ENCODE measurements at places on chromosomes 4 and X.

- no peak for DNase-seq
These were observed 10.7 kb upstream of the RBMXL3 start for GRCh38 chrX:115178473-115178872.

DNA sequence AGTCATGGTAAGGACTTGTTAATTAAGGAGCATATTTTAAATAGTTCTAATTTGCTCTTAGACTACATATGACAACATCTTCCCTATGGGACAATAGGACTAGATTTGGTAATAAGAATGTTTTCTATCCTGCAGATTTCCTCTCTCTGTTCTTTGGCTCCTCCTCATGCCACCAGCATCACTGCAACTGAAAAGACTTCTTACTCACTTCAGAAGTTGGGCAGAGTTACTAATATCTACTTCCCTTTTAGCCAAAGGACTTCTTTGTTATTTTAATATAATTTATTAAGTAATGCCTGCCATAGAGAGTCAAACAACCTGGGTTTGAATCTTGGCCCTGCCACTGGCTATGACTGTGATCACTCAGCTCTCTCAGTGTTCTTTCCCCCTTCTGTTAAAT lies 16.4 kb downstream of the MMAA start:
- DNase-seq: no peak

GRCh38 chr4:40865696-40866095 lies 115.9 kb downstream of the NSUN7 start:
- DNase-seq: no peak

DNA sequence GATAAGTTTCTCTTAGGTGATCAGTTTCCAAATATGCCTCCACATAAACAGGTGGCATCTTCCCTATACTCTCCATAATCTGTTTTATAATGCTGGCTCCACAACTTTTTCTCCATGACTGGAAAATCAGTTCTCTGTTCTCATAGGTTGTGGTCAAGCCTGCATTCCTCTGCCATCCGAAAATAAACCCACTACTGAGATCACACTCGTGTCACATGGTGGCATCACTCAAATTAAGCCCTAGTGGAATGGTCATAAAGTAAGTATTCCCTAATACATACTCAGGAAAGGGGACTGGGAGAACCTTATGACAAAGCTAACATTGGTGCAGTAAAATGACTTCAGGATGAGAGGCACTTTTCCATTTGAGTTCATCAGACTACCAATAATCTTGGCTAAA lies 37.6 kb downstream of the MAGED4B start:
- DNase-seq: no peak

DNA sequence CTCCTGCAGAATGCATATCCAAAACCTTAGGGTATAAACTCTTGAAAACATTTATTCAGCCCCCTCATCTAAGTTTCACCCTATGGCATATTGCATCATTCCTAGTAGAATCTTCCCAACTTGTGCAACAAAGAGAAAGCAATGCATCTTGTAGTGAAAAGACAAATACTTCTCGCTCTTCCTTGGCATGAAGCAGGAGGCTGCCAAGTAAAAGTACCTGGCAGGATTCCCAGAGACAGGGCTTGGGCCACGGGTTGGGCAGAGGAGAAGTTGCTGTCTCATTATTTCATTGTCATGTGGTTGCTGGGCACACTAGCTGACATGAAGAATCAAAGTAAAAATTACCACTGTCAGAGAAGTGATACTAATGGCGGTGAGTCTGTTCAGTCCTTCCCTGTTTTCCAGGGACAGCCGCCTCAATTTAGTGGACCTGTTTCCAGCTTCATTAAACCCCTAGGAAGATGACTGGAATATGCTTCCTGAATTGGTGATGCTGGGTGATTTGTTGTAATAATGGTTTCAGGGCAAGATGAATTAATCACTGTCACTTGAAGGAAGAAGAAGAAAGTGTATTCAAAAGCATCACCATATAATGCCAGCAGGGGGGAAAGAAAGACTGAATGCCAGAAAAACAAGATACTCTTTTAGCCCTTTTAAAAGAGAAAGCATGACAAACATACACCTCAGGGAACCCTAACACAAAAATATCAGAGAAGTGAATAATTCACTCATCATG lies 380.5 kb upstream of the IGFBP7 start:
- no peak for DNase-seq

- DNase-seq: no peak
These were observed 23.7 kb upstream of the TLR7 start for GRCh38 chrX:12843061-12843667.

DNA sequence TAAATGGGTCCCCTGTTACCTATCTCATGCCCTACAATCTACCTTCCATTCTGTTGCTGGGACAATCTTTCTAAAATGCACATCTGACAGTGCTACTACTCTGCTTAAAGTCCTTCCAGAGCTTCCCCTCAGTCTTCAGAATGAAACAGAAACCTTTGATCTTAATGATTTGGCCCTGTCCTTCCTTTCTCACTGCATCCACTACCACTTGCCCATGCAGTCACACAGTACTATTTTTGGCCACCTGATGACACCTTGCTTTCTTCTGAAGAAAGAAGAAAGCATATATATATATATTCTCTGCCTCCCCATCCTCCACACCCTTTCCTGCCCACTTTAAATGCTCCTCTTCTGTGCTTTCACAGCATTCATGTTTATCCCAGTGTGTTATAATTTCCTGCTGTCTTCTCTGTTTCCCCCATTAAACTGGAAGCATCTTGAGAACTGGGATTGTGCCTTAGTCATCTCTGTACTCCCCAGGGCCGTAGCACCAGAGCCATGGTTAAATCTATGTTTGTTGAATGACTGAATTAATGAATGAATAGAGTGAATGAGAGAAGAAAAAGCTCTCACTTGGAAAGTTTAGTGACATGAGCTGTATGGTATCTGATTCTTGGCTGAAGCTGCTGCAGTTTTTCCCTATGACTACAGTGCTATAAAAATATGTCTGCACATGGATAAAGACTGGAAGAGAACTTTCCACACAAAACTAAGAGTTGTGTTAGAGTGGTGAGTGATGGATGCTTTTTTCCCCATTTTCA lies 56.2 kb downstream of the RTL9 start:
- no peak for DNase-seq

DNA sequence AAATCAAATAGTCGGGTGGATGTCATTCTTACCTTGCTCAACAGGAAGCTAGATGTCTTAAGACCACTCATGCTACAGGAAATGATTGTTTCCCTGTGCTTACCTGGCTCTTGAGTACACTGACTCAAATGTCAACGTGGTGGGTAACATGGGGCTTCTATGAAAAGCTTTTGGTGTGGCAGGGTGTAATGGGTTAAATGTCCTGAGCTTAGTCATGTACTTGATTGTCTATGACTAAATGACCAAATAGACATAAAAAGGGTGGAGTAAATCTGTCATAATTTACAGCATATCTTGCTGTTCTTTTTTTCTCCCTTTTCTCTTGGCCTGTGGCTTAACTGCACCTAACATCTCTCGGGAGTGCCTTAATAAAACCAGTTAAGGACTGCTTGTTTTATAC lies 44.9 kb downstream of the CCNG2 start:
- DNase-seq: no peak

- DNase-seq: no peak
These were observed 121.3 kb upstream of the S100G start for GRCh38 chrX:16528620-16529019.

GRCh38 chrX:44343412-44344141 lies at the start of gene EFHC2:
TSS of gene EFHC2 (minus strand) at chrX:44343672. CDS start at chrX:44343588, 84 bp downstream.
- no peak for DNase-seq

DNA sequence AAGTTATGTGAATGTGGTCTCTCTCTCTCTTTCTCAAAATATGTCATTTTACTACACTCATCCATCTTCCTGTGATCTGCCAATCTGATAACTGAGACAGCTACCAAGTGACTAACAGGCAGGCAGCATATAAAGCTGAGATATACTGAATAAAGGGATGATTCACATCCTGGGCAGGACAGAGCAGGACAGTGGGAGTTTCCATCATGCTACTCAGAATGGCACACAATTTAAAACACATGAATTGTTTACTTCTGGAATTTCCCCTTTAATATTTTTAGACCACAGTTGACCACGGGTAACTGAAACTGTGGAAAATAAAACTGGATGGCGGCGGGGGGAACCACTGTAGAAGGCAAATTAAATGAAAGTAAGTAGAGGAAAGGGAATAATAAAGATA lies 58.6 kb upstream of the DCTD start:
- DNase-seq: no peak

DNA sequence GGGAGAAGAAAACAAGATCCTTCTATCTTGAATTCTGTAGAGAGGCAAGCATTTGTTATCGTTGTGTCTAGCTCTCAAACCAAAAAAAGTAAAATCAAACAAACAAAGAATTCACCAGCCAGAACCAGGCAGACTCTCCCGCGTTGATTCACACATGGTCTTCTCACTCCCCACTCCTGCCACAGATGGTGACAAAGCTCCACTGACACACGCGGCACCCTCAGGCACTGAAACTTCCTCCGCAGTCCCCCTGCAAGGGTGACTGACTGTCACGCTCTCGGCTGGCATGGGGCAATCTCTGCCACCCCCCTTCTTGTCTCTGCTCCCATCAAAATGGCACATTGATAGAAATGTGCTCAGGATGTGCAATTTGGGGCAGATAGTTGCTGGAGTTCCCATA lies 304.9 kb downstream of the DHX15 start:
- no peak for DNase-seq

DNA sequence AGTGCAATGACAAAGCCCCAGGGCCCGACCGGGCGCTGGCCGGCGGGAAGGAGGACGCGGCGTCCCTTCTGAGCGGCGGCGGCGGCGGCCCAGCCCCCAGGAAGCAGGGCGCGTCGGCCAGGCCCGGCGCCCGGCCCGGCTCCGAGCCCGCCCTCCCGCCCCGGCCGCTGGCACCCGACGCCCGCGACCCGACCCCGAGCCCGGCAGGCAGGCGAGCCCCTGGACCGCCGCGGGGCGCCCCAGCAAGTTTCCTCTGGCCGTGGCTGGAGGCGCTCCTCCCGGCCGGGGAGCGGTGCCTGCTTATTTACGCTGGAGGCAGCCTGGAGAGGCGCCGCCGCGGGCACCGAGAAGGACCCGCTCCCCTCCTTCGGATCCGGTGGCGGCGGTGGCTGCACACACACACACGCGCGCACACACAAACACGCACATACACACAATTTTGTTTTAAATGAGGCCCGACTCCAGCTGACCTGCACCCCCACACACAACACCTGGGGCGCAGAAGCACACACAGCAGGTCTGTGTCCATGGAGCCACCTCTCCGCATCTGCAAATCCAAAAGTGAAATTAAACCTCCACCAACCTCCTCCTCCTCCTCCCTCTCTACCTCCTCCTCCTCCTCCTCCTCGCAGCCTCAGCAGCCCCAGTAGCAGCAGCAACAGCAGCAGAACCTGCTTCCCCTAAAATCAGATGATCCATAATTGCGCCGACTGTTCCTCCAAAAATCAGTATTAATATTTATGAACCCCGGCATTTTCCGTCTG lies 669 bp downstream of the IRF2 start:
- no peak for DNase-seq

DNA sequence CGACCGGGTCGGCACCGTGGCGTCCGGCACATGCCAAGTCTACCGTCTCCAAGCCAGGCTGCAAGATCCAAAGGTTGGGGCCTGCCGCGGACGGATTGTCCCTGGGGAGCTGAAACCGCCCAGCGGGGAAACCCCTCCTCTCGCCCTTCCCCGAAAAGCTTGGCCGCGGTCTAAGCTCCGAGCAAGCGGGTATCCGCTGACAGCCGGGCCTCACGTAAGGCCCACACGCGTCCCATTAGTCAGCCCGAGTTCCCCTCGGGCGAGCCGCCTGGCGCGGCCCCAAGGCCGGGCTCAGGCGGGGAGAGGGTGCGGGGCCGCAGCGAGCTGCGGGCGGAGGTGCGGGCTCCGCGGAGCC lies 6.8 kb upstream of the BCOR start:
- no peak for DNase-seq

GRCh38 chrX:134382821-134383220 lies 77.1 kb upstream of the HPRT1 start:
- DNase-seq: no peak

GRCh38 chr4:74475091-74475800 lies 30.3 kb downstream of the AREG start:
- DNase-seq: no peak

DNA sequence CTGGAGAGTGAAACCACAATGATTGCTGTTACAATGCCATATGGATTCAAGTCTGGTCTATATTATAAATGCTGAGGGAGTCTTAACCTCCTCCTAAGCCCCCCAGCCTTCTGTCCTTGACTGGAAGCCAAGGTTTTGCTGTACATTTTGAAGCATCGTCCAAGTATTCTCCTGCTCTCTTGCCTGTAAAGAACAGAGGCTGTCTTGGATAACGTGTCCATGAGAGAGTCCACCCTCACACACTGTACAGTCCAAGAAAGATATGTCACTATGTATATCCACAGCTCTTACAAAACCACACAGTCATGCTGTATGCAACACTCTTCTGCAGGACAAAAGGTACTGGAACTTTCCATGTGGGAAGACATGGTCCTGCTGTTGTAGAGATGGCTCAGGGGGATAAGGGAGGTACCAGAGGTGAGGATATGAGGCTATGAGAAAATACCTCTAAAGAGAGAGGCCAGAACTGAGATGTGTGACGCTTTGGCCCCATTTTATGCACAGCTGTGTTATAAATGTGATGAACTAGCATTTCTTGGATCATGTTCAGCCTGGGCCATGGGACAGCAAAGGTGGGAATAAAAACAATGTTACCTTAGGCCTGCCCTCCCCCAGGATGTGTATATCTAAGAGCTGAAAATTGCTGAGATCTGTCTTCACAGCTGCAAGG lies 678.6 kb downstream of the IQCM start:
- no peak for DNase-seq

DNA sequence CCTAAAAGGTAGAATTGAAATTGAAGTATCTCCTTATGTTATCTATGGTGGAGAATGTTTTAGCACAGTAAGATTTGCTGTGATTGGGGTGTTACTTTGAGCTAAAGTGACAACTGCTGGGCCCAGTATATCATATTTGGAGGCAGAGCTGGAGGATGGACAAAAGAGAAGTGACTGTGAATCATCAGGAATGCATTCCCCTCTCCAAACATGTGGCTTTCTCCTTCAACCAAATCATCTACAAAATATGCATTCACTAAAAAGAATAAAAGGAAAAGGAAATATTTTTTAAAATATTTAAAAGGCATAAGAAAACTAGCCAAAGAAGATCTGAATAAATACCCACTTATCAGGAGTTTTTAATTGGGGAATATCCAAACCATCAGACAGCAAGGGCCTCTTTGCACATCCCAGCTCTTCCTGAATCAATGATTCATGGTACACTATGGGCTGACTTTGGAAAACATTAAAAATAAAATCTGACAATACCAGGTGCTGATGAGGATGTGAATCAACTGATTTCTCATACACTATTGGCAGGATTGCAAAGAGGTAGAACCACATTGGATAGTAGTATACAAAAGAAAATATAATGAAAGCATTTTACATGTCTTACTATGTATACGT lies 671.7 kb upstream of the NR3C2 start:
- no peak for DNase-seq

- no peak for DNase-seq
These were observed 135.8 kb upstream of the FRG1 start for GRCh38 chr4:189804894-189805293.

- DNase-seq: no peak
These were observed 252.9 kb upstream of the KLF3 start for GRCh38 chr4:38411092-38411491.

- no peak for DNase-seq
These were observed 40.5 kb downstream of the ANXA5 start for GRCh38 chr4:121656269-121656641.

- peak; percentile 13 for DNase-seq
These were observed 1092.3 kb downstream of the ARAP2 start for GRCh38 chr4:35151816-35152572.

Data from D721Med (cell line).